Liver (tissue), 10 donors: ENCODE measurements at places on chromosomes 12 and 14.
A peak's percentile ranks its signal among the peaks of the same experiment; 100 is the strongest.

- DNase-seq, result no peak
Measured at GRCh38 chr12:123050331-123050831, 69.9 kb downstream of the ARL6IP4 start.

- peak; percentile 60 for DNase-seq
Measured at GRCh38 chr12:68804657-68805591, 3.1 kb upstream of the MDM2 start.

DNA sequence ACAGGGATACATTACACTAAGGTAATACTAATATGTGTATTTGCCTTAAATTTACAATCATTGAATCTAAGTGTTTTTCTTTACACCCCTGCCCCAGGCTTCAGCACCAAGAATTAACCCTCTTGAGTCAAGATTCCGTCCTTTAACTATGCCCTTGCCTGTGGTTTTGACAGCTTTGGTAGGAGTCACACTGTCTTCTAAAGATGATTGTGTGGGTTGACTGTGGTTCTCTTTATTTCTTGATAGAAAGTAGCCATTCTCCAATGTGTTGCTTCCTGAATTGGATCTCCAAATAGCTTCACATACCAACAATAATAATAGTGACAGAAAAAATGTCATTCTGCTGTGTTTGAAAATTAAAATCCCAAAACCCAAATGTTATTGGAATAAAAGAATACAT, 3.6 kb downstream of the CLEC7A start:
- DNase-seq, result no peak

DNA sequence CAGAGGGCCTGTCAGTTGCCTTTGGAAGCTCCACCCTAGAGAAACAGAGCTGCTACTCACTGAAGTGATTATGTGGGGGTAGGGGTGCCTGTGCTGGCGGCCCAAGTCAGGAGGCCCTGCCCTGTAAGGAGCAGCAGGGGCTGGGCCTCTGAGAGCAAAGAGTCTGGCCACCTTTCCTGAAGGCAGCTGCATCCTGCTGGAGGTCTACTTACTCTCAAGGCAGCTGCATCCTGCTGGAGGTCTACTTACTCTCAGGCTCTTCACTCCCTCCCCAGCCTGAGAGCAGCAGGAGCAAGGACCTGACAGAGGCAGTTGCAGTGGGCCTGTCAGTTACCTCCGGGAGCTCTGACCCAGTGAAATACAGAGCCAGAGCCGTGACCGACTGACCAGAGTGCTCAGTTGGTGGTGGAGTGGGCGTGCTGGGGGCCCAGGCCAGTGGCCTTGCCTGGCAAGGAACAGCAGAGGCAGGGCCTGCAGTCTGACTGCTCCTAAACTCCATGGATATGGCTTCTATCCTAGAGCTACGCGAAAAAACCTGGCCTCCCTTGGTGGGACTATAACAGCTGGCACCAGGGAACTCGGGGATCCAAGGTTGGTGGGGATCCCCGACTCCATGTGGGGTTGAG, 32.3 kb downstream of the RAD51B start:
- no peak for DNase-seq

GRCh38 chr12:107801150-107801549, 26.6 kb downstream of the ASCL4 start:
- no peak for DNase-seq
